GM23338 (cell line): ENCODE measurements at places on chromosomes 7 and 10.

DNA sequence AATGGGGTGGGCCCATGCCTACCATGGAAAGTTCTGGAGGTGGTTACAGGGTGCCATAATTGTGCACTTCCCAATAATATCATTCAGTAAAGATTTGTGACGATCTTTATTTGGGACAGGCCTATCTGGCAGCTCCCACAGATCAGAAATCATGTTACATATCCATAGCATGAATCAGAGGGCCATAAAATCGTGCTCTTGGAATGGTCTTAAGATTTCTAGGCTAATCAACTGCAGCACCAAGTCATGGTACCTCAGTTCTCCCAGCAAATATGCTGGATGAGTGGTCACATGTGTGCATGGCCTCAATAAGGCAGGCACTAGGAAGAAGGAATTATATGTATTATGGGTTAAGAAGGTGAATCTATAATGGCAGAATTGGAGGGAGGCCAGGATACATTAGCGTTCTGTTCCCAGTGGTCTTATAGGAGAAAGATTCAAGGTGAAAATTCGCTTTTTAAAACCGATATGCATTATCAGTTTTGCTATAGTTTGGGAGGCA, 134.7 kb downstream of the NRP1 start:
- no peak for DNase-seq

DNA sequence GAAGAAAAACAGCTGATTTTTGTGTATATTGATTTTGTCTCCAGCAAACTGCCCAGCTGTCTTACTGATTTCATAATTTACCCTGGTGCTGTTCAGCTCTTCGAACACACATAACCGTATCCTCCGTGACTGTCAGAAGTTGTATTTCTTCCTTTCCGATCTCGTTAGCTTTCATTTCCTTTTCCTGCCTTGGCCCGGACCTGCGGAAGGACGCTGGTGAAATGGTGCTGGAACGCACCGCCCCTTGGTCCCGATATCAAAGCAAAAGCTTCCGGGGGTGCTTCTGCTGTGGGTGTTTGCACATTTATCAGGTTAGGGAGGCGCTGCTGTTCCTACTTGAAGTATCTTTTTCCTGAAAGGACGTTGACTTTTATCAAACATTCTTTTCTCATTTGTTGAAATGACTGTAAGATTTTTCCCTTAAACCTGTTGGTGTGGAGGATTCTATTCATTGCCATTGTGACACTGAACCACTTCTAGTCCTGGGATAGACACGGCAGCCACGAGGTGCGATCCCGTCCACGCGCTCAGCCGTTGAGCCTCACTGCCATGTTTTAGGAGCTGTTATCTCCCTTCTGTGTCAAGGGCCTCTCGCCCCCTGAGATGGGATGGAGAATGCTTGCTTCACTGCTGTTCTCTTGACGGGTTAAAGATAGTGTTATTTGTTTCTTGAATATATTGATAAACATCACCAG, 72.6 kb downstream of the FOXL3 start:
- no peak for DNase-seq

DNA sequence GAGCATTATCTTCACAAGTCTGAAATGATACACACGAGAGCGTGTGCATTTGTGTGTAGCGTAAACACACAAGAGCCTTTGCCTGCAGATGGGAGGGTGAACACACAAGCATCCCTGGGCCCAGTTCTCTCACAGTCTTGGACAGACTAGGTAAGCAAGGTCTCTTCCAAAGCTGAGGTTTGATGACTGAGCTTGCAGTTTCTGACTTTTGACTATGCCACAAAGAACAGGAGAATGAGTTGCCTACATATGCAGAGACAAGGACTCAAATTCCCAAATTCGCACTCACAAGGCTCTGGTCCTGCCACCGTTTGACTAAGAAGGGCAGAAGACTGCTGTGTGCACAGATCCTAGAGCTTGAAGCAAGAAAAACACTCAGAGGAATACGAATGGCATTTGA, 55.8 kb downstream of the FAM53B start:
- DNase-seq: no peak

DNA sequence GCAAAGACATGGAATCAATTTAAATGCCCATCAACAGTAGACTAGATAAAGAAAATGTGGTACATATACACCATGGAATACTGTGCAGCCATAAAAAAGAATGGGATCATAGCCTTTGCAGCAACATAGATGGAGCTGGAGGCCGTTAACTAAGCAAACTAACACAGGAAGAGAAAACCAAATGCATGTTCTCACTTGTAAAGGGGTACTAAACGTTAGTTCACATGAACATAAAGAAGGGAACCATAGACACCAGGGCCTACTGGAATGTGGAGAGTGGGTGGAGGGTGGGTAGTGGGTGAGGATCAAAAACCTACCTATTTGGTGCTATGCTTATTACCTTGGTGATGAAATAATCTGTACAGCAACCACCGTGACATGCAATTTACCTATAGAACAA, 78.4 kb upstream of the GSDME start:
- no peak for DNase-seq

DNA sequence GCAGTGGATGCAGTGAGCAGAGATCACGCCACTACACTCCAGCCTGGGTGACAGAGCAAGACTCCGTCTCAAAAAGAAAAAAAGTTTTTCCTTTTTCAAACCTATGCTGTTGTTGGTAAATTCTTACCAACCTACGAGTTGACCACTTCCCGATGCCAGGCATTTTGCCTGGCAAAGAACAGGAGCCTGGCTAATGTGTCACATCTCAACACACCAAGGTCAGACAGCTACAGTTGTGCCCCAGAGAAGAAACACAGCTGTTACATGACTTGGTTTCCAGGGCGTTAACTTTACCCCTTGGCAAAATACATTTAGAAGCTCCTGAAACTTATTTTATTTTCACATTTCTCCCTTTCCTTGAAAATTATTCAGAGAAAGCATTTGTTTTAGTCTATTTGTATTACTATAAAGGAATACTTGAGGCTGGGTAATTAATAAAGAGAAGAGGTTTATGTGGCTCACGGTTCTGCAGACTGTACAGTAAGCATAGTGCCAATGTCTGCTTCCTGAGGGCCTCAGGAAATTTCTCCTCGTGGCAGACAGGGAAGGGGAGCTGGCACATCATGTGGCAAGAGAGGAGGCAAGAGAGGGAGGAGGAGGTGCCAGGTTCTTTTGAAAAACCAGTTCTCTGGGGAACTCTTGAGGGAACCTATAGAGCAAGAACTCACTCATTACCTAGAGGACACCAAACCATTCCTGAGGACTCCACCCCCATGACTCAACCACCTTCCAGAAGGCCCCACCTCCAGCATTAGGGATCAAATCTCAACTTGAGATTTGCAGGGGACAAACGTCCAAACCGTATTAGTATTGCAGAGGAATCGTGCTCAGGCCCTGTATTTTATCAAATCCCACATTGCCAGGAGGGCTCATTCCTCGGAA, 83.3 kb downstream of the PAXIP1 start:
- DNase-seq: no peak

GRCh38 chr10:36253731-36254130, 611.6 kb upstream of the FZD8 start:
- no peak for DNase-seq

GRCh38 chr10:123904834-123905409, 13.3 kb upstream of the CPXM2 start:
- peak; percentile 31 for DNase-seq

DNA sequence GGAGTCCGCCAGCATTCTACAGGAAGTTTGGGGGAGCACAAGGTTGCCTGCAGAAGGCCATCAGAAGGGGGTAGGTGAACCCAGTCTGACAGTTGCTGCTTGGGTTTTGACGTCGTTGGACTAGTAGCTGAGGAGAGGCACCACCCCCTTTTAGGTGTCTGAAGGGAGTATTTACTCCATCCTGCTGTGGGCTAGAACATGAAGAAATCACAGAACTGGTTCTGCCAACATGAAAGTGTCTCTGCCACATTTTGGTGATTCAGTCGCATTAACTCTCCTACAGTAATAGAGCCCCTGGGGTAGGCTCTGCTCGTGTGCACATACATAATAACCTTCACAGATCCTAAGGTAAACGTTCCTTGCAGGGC, 834 bp upstream of the TRIL start:
- DNase-seq: no peak

DNA sequence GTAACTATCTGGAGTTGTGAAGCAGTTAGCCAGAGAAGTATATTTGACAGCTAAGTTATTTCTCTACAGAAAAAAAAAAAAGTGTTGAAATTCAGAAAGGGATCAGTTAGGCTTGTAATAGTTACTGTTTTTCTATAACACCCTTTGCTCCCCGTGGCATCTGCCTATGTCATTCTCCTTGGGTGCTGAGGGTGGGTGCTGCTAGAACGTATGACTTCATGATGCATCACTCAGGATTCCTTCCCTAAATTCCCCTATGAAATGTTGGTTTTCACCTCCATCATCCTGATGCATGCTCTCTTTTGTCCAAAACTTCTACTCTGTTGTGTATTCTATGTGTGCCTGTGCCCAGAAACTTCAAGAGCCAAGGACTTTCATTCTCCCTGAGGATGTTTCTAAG, 536.4 kb downstream of the GRM8 start:
- DNase-seq: no peak

DNA sequence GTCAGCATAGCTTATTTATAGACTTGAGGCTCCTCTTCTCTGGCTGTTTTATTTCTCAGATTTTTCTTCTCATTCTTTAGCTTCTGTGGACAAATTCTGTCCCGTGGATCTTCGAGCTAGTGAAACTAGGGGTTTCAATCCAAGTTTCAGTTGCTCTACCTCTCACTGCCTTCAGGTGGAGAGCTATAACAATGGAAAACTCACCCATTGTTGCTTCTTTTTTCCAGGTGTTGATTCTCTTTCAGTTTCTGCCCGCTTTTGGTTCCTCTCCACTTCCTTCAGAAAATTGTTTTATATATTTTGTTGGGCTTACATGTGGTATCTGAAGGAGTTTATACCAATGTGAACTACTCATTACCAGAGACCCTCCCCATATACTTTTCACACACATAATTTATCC, 266.1 kb downstream of the TCF7L2 start:
- peak; percentile 76 for DNase-seq

- peak; percentile 38 for DNase-seq
Measured at GRCh38 chr7:98134420-98135228, 28.0 kb downstream of the LMTK2 start.

DNA sequence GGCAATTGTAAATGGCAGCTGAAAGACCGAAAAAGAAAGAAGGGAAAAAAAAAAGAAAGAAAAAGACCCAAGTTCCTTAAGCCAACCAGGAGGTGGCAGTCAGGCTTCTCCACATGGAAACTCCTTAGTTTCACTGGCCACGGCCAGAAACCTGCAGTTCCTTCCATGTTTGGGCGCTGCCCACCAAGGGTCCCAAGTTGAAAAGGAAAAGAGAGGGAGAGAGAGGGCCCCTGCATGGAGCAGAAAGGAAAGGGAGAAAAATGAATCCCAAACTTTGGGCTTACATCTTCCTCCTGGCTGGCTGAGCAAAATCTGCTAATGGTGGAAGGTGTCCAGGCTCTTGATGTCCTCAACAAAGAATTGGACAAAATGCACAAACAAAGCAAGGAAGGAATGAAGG, 31.8 kb upstream of the ABCA13 start:
- DNase-seq: peak; percentile 70

DNA sequence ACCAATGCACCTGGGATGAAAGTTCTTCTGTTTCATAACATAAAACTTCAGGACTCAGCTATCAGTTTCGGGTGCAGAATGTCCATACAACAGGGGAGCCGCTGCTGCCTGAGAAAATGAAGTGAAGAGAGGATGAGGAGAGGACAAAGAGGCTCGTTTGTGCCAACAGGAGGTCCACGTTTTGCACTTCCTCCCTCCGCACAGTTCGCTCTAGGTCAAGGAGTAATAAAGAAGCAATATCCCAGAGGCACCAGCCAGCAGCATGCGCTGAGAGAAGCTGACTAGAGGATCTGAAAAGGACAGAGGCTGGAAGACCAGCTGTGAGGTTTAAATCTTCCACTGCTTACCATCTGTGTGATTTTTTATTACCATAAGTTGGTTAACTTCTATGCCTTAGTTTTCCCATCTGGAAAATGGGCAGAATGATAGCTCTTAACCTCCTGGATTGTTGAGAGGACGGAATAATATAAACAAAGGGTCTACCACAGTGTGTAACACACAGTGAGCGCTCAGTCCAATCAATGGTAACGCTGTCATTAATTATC, 709 bp downstream of the GPAM start:
- DNase-seq: peak; percentile 35

- no peak for DNase-seq
Measured at GRCh38 chr7:150909200-150909995, 57.1 kb downstream of the AOC1 start.

DNA sequence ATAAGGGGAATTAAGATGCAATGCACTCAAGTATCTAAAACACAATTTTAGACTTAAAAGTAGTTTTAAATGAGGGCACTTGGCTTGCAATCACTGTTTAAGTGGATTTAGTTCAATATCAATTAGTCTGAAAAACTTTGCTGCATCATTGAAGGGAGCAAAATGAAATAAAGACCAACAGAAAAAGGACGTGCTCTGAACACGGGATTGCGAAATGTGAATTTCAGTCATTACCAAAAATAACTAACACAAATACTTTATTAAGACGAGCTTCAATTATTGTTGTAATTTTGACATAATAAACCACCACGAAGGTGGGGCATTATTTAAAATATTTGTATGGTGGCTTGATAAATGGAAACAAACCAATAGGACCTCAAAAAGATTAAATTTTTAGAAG, 361.8 kb upstream of the GALNT17 start:
- no peak for DNase-seq

GRCh38 chr7:134461916-134462315, 3.0 kb upstream of the AKR1B1 start:
- no peak for DNase-seq

GRCh38 chr7:69889338-69889975, 291.2 kb downstream of the AUTS2 start:
- no peak for DNase-seq

DNA sequence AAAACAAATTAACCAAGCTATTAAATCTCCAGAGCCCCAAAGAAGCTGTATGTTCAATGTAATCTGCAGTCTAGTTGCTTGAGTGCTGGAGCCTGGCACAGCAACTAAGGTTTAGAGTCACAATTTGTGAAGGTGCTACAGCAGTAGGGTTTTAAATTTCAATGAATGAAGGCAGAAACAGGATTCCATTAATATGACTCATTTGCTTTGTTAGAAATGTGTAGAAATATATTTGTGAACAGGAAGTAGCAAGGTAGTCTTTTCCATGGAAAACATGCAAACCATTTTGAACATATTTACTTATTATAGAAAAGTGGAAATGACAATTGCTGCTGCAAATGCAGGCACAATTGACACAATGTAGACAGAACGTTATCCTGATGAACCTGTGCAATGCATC, 149.0 kb upstream of the STEAP4 start:
- no peak for DNase-seq

DNA sequence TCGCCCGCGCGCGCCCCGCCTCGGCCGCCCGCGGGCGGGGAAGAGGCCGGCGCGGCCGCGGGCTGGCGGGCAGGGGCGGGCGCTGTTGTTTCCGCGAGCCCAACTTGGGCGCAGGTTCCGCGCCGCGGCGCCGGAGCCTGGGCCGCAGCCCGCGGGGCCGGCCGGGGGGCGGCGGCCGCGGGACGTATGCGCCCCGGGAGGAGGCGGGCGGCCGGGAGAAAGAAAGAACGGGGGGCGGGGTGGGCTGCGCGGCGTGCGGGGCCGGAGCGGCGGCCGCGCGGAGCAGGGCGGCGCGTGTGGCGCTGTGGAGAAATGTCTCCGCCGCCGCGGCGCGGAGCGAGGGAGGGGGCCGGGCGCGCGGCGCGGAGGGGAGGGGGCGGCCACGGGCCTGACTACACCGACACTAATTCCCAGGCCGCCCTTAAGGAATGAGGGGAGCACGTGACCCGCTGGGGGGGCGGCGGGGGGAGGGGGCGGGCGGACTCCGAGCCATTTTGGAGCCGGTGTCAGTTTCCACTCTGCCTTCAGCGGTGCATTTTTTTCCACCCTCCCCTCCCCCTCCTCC, at the start of gene BMI1:
TSS of gene BMI1 (plus strand) at position 509 of the 565 bp plus-strand sequence. CDS start 5,351 bp downstream, outside the sequence.
- peak; percentile 68 for DNase-seq

GRCh38 chr7:108643136-108643535, 73.5 kb downstream of the DNAJB9 start:
- no peak for DNase-seq
